DMS153 (cell line): ENCODE measurements at places on chromosomes 16 and 17.

GRCh38 chr17:72665852-72666851, 426.3 kb downstream of the SLC39A11 start:
- DNase-seq, result no peak

- DNase-seq, result no peak
Measured at GRCh38 chr17:73301369-73301768, 10.4 kb downstream of the CDC42EP4 start.

DNA sequence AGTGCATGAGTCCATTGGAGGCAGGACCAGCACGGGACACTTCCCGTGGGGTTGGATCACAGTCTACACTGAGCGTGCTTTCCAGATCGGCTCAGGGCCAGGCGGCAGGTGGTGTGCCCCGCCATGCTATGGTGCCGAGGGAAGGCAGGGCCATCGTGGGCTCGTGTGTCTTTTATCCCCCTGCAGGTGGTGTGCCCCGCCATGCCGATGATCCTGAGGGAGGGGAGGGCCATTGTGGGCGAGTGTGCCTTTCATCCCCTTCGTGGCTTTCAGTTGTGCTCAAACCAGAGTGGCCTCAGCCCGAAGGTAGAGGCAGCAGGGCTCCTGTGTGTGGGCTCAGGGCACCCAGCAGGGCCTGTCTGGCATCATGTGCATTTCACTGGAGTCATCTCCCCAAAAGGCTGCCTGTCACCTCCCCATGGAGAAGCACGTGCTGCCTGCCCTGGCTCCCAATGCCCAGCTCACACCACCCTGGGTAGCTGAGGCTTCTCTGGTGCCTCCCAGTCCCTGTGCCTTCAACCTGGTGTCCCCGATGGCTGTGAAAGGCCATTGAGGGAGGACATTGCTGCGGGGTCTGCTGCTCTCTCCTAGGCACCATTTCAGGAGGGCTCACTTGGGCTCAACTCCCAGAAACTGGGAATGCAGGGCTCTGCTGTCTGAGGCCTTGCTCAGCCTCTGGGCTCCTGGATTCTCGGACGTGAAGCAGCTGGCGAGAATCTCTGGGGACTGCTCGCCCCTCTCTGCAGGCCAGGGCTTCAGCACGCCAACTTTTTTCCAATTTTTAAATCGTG, 207.6 kb downstream of the NPIPB11 start:
- DNase-seq, result no peak

GRCh38 chr16:15979801-15980200, 30.4 kb downstream of the ABCC1 start:
- no peak for DNase-seq

DNA sequence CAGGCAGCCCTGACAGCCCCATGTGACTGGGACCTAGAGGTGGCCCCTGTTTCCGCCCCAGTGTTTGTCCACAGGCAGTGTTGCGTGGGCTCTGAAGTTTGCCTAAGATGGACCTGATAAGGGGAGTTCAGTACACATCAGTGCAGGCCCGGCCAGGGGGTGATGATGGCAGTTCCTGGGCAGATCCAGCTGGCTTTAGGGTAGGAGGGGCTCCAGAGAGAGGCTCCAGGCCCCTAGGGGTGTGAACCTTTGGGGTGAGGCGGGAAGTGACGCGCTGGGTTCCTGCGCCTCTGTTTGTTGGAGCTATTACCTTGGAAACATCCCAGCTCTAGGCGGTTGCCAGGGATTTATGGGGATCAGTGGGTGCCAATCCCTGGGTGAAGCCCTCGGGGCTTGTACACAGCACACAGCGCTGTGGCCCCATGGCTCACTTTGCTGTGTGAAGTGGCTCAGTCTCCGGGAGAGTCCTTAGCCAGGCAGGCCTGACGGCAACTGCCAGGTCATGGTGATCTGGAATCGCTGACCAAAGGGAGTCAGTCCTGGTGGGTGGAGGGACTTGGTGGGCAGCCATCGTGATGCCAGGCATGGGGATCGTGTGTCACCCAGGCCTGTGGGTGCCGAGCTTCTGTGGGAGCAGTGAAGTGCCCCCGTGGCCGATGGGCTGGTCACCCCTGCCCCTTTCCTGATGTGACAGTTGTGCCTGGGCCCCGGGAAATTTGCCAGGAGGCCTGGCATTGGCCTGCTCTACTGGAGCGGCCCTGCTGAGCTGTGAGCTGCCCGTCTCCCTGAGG, 146.1 kb downstream of the SEC14L1 start:
- peak; percentile 72 for DNase-seq

GRCh38 chr16:70476272-70477020, 22.1 kb downstream of the FCSK start:
- no peak for DNase-seq

DNA sequence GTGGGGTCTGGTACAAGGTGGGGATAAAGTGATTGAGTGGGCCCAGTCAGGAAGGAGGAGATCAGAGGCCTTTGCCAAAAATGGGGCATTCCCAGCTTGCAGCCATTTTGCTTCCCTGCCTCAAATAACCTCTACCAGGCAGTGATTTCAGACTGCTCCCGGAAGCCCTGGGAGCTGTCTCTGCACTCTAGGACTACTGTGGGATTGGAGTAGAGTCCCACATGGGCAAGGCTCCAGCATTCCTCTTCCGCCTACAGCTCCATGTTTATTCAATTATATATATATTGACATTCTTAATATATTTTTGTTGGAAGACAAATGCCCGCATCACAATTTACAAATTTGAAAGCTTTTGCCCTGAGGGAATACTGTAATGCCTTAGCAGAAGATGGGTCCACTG, 13.5 kb downstream of the SUPT6H start:
- no peak for DNase-seq

DNA sequence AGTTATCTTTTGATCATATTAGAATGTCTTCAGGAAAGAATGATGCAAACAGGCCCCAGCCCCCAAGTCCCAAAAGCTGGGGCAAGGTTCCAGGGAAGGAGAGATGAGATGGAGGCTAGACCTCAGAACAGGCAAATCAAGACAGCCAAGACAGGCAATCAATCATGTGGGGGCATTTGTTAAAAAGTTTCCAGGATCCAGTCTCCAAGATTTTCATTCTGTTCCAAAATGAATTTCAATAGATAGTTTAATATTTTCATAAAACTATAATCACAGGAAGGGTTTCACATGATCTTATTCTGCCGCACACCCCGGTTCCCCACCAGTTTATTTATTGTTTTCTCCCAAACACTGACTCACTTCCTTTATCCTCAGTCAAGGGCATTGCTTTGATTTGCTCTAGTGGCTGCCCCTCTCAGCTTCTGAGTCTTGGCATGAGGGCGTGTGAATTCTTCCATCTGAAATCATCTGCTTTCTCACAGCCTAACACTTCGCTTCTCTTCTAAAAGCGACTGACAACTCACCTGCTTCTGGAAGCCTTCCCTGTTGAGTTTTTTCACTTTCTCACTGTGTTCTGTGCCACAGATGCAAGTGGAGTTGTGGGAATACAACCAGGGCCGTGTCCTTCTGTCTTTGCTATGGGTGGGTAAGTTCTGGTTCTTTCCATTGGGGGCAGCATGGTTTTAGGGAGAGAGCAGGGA, 12.2 kb upstream of the TERF2 start:
- no peak for DNase-seq

- DNase-seq, result peak; percentile 42
Measured at GRCh38 chr17:46940692-46941404, 17.9 kb downstream of the GOSR2 start.

- DNase-seq, result no peak
Measured at GRCh38 chr17:35799942-35800341, 4.5 kb upstream of the MMP28 start.

DNA sequence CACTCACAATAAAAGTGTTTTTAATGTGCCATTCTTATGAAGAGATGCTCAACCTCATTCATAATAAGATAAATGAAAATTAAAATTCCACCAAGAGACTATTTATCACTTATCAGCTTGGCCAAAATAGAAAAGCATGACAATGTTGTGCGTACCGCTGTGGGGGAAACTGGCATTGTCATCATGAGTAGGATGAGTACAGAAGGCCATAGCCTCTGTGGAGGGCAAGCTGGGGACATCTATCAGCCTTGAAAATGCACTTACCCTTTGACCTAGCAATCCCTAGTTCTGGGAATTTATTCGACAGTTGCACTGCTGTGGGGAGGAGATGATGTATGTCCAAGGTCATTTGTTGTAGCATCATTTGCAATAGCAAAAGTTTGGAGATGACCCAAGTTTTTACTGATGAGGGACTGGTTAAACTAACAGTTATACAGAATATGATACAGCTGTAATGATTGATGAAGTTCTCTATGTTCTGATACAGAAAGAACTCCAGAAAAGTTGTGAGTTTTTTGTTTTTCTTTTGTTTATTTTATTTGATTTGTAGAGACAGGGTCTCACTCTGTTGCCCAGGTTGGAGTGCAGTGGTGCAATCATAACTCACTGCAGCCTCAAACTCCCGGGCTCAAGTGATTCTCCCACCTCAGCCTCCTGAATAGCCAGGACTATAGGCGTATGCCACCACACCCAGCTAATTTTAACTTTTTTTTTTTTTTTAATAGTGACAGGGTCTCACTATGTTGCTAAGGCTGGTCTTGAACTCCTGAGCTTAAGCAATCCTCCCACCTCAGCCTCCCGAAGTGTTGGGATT, 13.7 kb upstream of the PRKCB start:
- no peak for DNase-seq

- no peak for DNase-seq
Measured at GRCh38 chr16:85495823-85496538, 117.1 kb upstream of the GSE1 start.

GRCh38 chr16:74469946-74470478, 48.7 kb upstream of the CLEC18B start:
- no peak for DNase-seq

GRCh38 chr17:51472670-51473205, 212.4 kb downstream of the UTP18 start:
- DNase-seq, result no peak

DNA sequence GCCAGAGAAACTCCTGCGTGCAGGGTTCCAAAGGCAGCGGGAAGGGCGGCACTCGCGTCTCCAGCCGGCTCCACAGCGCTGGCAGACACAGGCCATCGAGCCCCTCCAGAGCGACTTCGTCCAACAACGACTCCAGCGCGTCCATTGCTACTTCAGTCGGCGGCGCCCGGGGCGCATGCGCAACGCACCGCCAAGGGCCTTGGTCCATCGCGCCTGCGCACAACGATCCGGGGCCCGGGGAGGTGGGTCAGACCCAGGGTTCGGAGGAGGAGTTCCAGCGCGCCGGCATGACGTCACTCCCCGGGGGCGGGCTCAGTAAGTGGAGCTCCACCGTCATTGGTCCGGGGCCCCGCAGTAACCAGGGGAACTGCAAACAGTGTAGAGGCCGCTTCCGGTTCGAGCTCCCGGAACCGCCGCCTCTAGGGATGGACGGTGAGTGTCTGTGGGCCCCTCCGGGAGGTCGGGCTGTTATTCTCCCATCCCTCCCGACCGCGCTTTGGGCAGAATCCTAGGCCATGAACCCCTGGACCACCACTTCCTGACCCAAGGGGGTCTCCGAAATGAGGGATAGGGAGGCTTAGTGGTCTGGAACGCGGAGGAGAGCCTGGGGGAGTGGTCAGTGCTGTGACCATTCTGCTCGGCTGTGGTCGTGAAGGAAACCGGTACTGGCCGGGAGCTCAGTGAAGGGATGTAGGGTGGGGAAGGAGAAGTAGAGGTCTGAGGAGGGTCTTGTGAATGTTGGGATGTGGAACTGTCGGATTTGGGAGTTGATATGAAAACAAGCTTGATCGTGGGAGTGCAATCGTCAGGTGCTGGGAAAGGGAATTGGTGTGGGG, at the start of the genes GTF3C1 and KATNIP:
Gene GTF3C1, minus strand, starts transcription at position 168 of the 836 bp plus-strand sequence. Its CDS starts 23 bp downstream, at position 145.
Gene KATNIP, plus strand, starts transcription at position 399 of the 836 bp plus-strand sequence. Its CDS starts 27 bp downstream, at position 426.
- peak; percentile 96 for DNase-seq

DNA sequence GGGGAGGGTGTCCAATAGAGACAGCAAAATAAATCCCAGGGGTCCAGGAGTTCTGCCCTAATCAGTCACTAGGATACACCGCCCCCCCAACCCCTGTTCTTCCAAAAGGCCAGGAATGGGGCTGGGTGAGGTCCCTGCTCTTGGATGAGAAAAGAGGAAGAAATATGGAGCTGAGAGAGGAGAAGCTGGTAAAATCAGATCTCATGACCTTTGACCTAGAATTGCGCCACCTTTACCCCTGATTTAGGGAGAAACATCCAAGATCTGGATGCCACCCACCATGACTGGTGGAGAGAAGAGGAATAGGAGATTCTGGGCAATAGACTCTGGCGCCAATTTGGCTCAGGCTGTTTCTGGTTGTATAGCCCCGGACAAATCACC, 707 bp upstream of the CACNB1 start:
- no peak for DNase-seq

DNA sequence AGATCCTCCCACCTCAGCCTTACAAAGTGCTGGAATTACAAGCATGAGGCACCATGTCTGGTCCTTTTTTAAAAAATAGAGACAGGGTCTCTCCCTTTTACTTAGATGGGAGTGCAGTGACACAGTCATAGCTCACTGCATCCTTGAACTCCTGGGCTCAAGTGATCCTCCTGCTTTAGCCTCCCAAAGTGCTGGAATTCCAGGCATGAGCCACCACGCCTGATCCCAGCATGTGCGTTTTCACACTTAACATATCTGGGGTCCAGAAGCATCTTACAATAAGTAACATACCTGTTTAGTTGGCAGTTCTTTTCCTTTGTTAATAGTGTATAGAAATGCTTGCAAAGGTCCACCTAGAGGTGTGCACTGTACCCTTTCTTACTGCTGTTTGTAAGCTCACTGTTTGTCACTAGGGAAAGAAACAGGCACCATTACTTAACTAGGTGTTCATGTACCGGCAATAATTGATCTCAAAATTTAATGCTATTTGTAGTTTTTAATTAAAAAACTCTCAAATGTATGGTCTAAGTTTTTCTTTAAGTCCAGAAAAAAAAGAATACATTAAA, 221.7 kb downstream of the RPTOR start:
- DNase-seq, result no peak

DNA sequence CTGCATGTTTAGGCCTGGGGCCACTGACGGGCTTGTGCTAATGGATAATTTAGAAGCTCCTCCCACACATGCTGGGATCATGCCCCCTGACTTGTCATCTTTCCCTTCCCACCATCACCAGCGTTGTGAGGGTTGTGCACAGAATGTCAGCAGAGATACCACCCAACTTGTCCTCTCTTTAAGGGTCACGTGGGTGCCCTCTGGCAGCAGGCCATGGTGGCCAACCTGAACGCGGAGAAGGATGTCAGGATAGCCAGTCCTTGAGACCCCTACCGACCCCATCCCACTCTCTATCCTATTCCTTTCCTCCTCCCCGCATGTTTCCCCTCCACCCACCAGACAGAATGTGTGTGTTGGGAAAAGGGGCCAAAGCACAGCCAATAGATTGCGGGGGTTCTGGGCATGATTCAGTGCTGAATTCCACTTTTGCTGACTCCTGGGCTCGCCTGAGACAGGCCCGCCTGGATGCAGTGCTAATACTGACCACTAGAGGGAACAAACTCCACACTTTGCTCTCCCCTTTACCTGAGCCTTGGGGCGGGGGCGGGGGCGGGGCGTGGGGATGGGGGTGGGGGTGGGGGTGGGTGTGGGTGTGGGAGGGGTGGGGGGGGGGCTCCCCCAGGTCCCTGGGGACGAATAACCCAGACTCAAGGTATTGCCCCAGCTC, at the start of gene GH2:
Gene GH2, minus strand, starts transcription at position 10 of the 667 bp plus-strand sequence. CDS start 143 bp downstream, outside the sequence.
- DNase-seq, result peak; percentile 2
